ENCODE measurements at places on chromosomes 7 and 10.

DNA sequence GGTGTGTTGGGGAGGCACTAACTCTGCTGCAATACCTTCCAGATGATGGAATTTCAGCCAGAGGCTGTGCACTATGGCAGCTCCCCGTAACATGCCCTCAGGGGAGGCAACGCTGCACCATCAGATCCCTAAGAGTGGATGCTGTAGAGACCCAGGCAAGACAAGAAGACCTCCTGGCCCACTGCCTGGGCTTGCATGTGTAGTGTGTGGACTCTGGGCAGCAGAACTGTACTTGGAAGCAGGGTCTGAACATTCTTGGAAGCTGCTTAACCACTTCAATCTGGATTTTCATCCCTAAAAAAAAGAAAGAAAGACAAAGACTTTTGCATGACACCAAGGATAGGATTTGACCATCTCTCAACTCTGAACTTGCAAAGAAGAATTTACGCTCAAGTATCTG is 297.5 kb upstream of the NRP1 start:
- no peak for DNase-seq

DNA sequence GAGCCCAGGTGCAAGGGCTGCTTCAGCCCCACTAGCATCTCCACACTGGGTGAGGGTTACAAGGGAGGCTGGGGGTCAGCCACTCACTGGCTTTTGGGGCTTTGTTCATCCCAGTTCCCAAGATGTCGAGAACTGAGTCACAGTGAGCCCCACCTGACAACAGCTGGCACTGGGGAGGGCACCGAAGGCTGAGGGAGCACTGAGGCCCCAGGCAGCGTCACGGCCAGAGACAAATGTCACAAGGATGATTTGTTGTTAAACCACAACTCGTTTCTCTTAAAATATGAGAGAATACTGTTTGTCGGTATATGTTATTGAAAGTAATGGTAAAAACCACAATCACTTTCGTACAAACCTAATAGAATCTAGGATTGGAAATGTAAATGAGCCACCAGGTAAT is 219.9 kb downstream of the CELF2 start:
- DNase-seq, result no peak

DNA sequence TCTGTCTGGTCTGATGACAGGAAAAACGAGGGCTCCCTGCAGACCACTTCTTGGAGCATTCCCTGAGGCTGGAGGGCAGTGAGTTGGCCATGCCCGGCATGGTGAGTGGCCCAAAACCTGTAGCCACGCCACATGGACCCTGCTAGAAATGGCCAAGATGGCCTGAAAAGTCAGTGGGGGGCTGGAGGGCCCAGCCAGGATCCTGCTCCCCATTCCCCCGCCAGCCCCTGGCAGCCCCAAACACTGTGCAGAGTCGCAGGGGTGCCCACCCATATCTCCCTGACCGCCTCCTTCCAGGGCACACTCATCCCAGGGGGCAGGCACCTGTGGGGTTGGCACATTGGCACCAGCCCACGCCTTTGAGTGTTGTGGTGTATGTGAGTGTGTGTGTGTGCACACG is 18.7 kb upstream of the PPP2R2D start:
- DNase-seq, result no peak

GRCh38 chr10:16652154-16652553 is 130.5 kb upstream of the C1QL3 start:
- no peak for DNase-seq

GRCh38 chr10:69010151-69010640 is 21.6 kb downstream of the KIFBP start:
- DNase-seq, result no peak
